ENCODE measurements at places on chromosomes 12 and 14.

DNA sequence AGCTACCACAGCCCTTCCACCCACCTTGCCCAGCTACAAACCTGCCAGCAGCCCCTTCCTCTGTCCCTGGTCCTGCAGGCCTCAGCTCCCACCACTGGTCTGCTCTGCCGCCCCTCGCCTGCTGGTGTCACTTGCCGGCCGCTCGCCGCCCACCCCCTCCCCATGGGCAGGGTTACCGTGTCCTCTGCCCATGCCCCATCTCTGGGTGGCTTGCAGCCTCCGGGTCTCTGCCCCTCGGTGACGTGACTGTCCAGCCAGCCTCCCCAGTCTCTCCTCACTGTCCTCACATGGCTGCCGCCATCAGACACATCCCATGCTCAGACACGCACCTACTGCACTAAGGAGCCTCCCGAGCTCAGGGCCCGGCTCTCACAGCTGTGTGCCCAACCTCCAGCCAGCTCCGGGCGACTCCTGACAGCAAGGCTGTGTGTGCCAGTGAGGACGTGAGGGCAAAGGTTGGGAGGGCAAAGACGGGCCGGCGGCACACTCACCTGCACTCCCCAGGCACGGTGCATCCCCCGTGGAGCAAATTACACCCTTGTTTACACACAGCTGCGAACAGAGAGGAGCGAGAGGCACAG lies 13.4 kb downstream of the JAG2 start:
- no peak for DNase-seq

- no peak for DNase-seq
These were observed 41.9 kb downstream of the SLC16A7 start for GRCh38 chr12:59637692-59638070.

DNA sequence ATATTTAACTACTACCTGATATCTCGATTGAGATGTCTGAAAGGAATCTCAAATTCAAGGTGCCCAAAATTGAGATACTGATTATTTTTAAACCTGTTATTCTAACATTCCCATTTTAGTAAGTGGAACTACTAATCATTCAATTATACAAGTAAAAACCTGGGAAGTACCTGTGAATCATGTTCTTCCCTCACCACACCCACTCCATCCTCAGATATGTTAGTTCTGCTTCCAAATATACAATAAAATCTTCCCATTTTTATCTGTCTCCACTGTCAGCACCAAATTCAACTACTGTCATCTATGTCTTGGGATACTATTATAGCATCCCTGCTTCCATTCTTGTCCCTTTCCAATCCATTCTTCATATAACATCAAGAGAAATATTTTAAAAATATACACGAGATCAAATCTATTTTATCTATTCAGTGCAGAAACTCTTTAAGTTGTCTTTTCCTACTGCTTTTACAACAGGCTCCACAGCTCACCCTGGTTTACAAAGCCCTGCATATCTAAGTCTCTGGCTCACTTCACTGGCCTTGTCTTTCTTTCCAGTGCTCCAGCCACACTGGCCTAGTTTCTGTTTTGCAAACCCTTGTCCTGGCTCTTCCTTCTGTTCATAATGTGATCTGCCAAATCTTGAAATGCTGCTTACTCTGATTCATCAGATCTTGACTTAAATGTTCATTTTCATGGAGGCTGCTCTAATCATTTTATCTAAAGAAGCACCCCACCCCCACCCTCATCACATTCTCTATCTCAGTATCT lies 122.3 kb downstream of the PTPRR start:
- DNase-seq: no peak

GRCh38 chr12:50297996-50298395 lies 14.7 kb upstream of the LIMA1 start:
- no peak for DNase-seq

- no peak for DNase-seq
These were observed 8.7 kb downstream of the RHOJ start for GRCh38 chr14:63212776-63213500.

- no peak for DNase-seq
These were observed 131.2 kb upstream of the TBX3 start for GRCh38 chr12:114815026-114815795.

DNA sequence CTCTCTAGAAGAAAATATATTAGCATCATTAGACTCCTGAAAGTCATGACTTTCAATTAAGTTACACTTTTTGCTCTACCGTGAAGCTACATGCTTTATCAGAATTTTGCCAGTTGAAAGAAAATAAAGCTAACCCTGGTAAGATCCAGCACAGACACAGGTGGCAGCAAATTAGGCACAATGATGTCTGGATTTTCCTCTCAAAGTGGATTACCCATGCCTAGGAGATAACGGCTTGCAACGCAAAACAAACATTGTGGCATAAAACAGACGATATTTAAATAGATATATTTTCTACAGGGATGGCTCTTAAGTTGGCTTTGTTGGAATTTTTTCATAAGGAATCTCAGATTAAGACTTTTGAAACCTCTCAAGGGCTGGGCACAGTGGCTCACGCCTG lies 33.4 kb downstream of the BCAT1 start:
- DNase-seq: no peak

- DNase-seq: no peak
These were observed 191.8 kb downstream of the DACT1 start for GRCh38 chr14:58829594-58829993.

DNA sequence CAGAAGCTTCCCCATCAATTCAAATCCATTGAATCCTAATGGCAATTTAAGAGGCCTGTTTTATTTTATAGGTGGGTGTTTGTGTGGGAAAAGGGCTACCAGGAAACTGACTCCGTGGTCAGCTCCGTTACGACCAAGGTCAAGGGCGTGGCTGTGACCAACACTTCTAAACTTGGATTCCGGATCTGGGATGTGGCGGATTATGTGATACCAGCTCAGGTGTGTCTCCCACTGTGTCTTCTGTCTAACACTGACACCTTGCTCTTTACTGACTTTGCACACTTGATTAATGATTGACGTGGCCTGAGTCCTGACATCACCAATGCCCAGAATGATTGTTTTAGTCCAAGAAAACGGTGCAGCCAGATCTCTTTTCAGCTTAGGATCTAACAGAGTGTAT lies 7.1 kb downstream of the P2RX4 start:
- DNase-seq: no peak

DNA sequence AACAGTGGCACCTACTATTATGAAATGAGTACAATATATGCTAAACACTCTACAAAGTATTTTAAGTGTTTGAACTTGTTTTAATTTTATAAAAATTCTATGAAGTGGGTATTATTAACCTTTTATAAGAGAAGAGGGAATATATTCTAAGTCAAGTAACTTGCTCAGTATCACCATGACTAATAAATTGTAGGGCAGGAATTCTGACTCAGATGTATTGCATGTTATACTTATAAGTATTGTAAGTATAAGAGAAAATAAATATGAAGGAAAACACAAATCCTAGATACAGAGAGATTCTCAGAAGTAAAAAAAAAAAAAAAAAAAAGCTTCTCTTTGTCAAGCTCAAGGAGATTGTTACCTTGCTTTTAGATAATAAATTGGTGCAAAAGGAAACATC lies 893.2 kb downstream of the SLC16A7 start:
- DNase-seq: peak; percentile 29

GRCh38 chr14:96407935-96408570 lies 16.1 kb downstream of the AK7 start:
- no peak for DNase-seq

DNA sequence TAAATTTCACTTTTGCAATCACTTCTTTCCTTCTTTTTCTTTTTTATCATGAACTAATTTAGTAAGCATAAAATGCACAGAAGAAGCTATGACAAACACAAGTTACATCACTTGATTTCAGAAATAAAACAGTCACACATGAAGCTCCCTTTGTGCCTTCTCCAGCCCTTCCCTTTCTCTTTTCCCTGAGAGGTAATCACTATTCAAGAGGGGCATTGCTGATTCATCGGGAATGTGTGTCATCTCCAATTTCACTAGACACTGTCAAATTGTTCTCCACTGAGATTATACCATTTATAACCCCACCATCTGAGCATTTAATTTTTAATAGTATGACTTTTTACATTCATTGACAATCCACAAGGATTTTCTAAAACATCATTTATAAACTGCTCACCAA lies 91.6 kb upstream of the PTPRQ start:
- peak; percentile 31 for DNase-seq

GRCh38 chr14:79161571-79161970 lies 991.4 kb downstream of the NRXN3 start:
- peak; percentile 17 for DNase-seq

DNA sequence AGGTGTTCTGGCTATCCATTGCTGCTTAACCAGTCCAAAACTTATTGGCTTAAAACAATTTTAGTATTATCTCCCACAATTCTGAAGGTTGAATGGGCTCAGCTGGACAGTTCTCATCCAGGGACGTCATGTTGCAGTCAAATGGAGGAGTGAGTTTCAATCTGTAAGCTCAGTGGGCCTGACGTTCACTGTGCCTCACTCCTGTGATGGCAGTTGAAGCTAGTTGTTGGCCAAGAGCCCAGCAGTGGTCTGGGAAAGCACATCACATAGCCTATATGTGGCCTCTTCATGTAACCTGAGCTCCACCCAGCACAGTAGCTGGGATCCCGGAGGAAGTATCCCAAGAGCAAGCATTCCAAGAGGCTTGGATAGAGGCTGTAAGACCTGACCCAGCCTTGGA lies 40.6 kb upstream of the CDKN3 start:
- peak; percentile 77 for DNase-seq

DNA sequence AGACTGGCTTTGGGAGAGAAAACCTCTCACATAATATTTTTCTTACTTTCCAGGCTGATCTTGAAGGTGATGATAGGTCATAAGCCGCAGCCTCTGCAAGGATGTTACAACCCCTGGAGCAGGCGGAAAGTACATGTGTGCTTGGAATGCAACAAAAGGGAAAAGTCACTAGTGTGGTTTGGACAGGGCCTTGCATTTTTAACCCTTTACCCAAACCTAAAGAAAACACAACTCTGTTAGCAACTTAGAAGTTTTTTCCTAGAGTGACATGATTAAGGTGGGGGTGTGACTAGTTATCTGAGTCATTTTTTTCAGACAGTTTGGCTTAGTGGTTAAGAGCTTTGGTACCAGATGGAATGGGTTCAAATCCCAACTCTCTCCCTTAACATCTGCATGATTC lies 97.0 kb downstream of the TMEM30B start:
- peak; percentile 99 for DNase-seq

- DNase-seq: no peak
These were observed 591.2 kb downstream of the VRK1 start for GRCh38 chr14:97388408-97388807.

- no peak for DNase-seq
These were observed 1.2 kb downstream of the ITGA5 start for GRCh38 chr12:54417712-54418440.

Measured in fibroblast of skin of right quadriceps (primary cell).